ENCODE measurements at places on chromosomes 12 and 14.

DNA sequence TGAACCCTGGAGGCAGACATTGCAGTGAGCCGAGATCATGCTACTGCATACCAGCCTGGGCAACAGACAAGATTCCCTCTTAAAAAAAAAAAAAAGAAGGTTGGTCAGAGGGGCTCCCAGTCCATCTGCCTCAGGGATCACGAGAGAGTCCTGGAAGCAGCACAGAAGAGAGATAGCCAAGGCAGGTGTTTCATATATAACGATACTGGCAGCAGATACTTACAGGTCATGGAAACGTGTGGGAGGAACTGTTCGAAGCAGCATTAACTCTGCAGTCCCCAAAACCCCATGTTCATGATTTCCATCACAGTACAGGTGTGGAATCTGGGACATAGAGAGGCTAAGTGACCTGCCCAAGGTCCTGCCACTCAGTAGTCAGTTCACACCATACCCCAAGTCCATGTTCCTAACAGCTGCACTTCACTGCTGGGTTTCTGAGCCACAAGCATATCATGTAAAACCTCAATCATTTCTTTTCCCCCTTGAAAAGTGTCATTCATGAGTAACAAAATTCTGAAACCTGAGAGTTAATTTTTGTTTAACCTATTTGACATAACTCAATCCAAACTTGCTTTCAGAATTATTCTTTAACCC, 16.7 kb downstream of the CDK2AP1 start:
- DNase-seq = peak; percentile 26

DNA sequence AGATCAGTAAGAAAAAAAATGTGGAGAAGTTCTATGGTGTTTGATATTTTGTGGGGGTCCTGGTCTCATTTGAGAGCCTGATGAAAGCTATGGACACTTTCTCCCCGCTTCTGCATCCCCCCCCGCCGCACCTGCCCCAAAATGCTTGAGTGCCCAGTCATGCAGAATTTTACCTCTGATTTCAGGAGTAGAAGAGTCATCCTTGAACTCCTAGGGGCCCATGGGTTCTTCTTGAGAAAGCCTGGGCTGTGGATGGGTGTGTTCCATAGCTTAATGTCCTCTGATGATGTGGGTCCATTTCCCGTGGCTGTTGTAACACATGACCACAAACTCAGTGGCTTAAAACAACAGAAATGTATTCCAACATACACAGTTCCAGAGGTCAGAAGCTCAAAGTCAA, 248.8 kb upstream of the PWP1 start:
- no peak for DNase-seq

- no peak for DNase-seq
Observed at GRCh38 chr14:58677996-58678395, 40.2 kb downstream of the DACT1 start.

- no peak for DNase-seq
Observed at GRCh38 chr14:24960816-24961215, 89.1 kb downstream of the STXBP6 start.

DNA sequence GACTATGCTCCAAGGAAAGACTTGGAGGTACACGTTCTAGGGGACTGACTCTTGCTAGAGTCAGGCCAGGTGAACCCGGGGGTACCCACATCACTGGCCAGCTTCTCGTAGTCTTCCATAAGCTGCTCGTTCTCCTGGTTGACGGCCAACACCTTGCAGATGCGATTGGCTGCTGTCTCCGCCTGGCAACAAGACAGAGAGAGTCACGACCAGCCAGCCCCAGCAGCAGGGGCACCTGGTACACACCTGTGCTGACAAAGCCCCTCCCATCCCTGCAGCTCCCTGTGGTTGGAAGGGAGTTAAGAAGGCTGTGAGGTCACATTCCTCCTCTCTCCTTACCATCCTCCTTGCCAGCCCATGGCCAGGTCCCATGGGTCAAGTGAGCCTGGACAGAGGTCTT, 85.5 kb downstream of the ACTN1 start:
- DNase-seq = no peak

DNA sequence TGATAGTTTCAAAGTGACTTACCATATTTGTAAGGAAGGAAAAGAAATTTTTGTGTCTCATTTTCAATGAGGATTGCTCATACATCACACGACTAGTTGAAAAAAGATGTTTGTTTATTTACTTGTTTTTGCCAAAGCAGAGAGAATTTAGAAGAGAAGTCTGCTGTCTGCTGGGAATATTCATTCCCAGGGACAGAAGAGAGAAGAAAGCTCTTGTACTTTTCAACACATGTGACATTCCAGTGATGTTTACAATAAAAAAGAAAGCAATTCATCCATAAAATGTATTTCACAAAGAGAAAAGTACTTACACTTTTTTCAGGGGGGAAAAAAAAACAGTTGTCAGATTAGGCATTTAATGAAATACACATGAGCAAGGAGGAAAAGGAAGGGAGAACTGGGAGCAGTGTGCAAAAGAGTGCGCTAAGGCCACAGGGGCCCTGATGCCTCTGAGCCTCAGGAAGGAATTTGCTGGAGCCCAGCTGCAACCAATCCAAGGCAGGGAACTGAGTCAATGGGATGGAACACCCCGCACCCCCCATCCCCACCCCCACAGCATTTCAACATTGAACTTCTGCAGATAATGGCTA, 115.0 kb downstream of the RPAP3 start:
- no peak for DNase-seq

- no peak for DNase-seq
Observed at GRCh38 chr12:61857968-61858367, 402.2 kb upstream of the USP15 start.

- DNase-seq = no peak
Observed at GRCh38 chr12:27226407-27226929, 17.6 kb upstream of the STK38L start.

DNA sequence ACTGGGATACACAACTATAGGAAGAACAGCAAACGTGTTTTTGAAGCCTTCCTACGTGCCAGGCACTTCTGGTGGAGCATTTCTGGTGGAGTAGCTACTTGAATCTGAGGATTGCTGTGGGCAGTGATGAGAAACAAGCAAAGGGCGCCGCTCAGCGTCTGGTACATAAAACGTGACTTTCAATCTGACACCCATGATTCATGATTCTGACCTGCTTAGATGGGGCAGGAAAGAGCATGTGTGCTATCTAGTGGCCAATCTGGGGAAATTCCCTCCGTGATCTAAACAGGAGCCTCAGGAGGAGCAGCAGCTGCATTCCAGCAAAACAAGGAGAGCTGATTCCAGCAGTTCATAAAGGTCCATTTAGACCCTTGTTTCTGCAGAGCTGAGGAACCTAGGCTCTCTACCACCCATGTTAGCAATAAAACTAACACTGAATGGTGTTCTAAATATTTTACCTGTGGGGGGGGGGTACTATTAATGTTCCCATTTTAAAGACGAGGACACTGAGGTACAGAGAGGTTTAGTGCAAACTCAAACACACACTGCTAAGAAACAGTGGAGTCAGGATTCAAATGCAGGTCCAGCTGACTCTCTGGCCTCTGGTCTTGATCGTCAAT, 37.8 kb downstream of the PAH start:
- DNase-seq = no peak

DNA sequence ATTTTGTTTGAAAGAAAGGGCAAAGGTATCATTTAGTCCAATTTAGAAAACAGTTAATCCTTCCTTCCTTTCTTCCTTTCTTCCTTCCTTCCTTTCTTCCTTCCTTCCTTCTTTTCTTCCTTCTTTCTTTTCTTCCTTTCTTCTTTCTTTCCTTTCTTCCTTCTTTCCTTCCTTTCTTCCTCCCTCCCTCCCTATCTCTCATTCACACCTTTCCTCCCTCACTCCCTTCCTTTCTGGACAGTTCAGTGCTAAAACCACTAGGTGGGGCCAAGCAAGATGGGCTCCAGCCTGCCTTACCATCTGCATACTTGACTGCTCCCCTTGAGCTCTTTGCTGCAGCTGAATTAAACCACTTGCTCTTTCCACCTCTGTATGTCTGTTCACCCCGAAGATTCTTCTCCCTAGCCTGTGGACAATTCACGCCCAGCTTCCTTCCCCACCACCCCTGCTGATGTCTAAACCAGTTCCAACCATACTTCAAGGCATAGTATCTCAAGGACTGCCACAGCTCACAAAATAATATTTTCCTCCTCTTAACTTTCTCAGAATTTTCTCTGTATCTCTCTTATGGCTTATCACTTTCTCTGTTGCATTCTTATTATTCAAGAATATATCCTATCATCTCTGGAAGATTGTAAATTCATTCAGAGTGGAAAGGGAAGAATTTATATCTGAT, 78.0 kb downstream of the DBX2 start:
- DNase-seq = no peak

GRCh38 chr12:93198086-93198485, 179.6 kb upstream of the NUDT4 start:
- DNase-seq = no peak

GRCh38 chr12:126038434-126038833, 973.2 kb downstream of the AACS start:
- no peak for DNase-seq

DNA sequence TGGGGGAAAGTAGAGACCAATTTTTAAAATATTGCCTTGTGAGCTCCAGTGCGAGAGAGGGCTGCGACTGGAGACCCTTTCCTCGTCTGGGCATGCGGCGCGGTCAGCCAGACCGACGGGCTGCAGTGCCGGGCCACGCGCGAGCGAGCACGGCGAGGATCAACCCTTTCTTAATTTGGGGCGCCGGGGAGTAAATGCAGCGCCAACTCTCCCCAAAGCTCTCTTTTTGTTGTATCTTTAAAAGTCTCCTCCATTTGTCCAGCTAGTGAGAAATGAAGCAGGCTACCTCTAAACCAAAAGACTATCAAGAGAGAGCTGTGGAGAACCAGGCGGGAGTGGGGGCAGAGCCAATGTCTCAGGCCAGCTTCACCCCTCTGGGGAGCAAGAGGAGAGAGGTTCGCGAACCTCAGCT, 1.4 kb downstream of the SIX1 start:
- DNase-seq = no peak

DNA sequence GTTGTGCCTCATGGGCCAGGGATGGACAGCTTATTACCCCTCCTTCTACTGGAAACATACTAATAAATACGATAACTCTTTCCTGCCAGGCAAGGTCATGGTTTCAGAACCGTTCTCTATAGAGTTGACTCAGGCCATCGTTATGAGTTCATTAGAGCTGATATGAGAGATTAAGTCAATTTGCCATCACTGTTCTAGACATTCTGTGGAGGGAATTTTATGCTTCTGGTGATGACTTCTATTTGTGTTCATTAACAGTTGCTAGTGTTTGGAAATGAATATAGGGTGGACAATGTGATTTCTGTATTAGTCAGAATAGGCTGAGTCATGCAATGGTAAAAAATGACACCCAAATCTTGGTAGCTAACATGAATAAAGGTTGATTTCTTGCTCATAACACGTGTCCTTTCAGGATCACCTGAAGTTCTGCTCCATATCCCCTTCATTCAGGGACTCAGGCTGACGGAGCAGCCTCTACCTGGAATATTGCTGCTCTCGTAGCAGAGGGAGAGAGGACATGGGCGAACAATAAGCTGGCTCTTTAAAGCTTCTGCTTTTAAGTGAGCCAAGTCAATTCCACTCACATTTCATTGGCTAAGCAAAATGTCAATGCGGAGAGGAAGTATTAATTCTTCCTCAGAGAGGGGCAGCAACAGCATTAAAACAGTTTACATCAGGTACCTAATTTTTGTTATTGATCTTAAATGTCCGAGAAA, 18.5 kb upstream of the TBPL2 start:
- DNase-seq = no peak

GRCh38 chr14:74425525-74426201, 347 bp downstream of the SYNDIG1L start:
- DNase-seq = no peak

GRCh38 chr12:41944216-41944615, 200.5 kb downstream of the GXYLT1 start:
- DNase-seq = no peak

DNA sequence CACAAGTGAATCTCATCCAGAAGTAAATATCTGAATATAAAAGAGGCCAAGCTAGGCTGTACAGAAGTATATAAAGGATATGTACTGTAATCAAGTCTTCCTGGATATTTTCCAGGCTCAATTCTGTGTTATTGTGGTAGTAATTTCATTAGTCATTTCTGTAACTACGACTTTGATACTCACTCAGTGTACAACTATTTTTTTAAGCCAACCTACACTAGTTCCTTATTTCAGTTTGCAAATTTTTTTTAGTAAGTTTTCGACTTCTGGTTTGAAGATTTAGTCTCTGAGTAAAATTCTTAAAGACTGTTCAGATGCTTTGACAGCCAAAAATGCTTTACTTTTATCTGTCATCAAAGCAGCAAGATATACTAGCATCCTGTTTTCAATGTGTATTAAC, 130.8 kb downstream of the CAPZA3 start:
- DNase-seq = no peak

GRCh38 chr12:8947737-8948136, 1.7 kb downstream of the M6PR start:
- no peak for DNase-seq

DNA sequence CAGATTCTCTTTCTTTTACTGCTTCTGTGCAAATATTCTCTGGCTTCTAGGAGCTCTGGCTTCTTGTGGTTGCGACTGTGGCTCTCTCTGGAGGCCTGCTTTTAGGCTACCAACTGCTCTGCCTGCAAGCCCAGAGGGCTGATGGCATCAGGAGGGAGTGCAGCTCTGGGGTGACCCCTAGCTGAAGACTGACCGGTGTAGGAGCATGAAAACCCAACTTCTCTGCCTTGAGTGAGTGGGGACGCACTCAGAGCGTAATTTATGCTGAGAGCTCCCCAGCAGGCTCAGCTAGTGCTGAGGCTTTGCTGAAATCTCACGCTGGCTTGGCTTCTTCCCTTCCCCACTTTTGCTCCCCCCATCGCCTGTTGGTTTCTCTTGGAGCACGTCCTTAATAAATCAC, 29.9 kb upstream of the RBM19 start:
- no peak for DNase-seq

GRCh38 chr12:5439371-5439771, 7.5 kb downstream of the NTF3 start:
- DNase-seq = no peak

GRCh38 chr12:108752387-108752786, 21.1 kb upstream of the CORO1C start:
- no peak for DNase-seq

DNA sequence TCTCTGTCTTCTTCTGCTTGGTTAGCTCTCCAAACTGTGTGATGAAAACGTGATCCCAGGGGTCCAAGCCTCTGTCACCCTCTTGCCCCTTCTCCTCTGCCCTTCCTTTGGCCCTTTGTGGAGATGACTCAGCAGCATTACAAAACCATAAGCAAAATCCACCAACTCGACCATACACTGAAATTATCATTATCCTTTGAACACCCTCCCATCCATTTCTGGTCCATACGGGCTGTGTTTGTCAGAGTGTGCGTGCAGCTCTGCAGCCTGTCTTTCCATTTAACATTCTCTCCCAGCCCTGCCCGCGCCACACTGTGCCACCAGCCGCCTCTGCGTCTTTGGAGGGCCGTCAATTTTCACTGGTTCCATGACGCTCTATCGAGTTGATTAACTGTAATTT, 69.2 kb downstream of the SLC25A47 start:
- DNase-seq = no peak

DNA sequence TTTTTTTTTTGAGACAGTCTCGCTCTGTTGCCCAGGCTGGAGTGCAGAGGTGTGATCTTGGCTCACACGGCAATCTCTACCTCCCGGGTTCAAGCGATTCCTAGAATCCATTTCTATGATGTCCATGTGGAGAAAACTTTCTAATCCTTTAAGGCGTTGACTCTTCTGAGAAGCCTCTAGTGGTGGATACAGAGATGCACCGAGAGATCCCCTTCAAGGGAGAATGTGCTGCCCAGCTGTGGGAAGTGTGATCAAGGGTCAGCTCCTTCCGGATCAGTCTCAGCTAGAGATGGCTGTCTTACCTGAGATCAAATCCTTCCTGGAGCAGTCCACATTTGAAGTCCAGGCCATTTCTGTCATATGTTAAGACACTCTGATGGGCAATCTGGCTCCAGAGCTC, 92.7 kb upstream of the HECTD1 start:
- no peak for DNase-seq

- DNase-seq = no peak
Observed at GRCh38 chr12:59486827-59487226, 109.0 kb upstream of the SLC16A7 start.

Measured in activated naive CD4-positive, alpha-beta T cell treated with anti-CD3 and anti-CD28 coated beads, Interleukin-2, amount 50 U/mL, for 72 hours (primary cell).